ENCODE measurements at places on chromosomes 12 and 14.

GRCh38 chr12:119491814-119492213, 101.8 kb upstream of the TMEM233 start:
- DNase-seq = no peak

DNA sequence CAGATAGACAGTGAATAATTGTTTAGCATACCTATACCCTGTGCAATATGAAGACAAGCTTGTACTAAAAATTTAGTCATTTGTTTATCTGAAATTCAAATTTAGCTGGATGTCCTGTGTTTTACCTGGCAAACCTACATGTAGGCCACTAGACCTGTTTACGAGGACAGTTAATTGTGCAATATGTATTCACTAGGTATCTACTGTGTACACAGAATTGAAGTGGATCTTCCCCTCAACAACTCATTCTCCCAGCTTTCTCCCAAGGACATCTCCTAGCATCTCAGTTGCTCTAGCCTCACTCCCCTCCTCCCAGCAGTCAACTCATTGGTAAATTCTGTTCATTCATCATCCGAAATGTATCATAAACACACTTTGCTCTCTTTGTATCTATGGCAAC, 25.3 kb downstream of the AK7 start:
- DNase-seq = no peak

DNA sequence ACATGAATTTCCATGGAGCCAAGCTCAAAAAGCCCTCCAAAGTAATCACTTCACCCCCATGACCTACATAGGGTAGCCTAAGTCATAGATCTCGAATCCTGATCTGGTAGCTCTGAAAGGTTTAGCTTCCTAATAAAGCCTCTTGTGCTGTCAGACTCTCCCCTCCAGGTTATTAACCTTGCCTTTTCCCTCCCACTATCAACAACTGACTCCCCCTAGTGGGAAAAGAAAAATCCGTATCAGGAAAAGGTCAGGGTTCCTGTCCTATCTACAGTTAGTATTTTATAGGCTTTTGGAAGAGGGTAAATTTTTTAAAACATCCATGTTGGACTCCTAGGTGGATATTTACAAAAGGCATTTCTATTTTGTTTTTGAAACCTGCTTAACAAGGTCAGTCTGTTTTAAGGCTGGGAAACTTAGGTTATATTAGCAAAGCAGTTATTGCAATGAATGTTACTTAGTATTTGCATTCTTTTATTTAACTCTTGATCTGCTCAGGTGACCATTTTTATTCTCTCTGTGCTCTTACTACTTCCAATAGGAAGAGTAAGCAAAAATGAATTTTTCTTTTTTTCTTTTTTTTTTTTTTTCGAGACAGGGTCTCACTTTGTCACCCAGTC, 8.0 kb downstream of the YY1 start:
- peak; percentile 66 for DNase-seq

DNA sequence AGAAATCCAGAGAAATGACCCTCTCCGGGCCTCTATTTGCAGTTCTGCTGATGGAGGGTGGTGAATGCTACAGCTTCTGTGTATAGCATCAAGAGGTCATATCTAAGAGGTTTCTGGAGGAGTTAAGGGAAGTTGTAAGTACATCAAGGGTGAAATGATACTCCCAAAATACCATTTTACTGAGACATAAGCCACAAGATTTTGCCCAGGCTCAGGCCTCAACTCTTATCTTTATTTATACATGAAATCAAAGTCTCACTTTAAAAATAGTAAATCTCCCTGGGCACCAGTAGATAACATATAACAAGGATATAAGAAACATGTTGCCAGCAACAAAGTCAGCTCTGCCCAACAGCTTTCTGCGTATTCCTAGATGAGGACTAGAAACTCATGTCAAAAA, 40.4 kb downstream of the NIN start:
- DNase-seq = no peak

DNA sequence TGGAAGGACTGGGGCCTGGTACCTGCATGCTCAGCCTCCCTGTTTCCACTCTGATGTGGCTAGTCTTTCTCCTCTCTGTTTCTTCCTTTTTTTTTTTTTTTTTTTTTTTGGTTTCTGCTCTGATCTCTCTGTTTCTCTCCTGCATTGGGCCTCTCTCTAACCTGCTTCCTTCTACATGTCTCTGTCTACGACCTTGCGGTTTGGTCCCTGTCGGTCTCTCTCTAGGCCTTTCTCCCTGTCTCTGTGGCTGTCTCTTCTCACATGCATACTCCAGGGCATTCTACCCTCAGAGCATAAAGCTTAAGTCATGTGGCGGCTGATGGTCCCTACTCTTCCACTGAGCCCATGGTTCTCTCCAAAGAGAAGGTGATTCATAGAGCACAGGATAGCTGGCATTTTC, 1096.6 kb downstream of the BCL11B start:
- no peak for DNase-seq
